ENCODE measurements at places on chromosomes 11 and 22.

DNA sequence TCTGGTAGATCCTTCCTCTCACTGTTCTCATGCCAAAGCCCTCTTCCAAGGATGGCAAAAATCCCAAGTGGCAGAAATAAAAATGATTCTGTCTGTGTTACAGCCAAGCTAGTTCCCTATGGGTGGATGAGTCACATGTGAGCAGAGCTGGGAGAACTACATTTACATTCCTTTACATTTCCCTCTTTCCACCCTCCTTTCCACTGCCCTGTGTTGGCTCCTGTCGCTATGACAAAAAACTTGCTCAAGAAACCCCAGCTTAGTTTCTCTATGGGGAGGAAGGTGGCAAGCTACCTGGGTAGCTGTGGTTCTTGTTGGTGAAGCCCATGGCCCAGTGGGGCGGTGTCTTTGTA is 10.2 kb upstream of the DDB2 start:
- DNase-seq, result no peak

DNA sequence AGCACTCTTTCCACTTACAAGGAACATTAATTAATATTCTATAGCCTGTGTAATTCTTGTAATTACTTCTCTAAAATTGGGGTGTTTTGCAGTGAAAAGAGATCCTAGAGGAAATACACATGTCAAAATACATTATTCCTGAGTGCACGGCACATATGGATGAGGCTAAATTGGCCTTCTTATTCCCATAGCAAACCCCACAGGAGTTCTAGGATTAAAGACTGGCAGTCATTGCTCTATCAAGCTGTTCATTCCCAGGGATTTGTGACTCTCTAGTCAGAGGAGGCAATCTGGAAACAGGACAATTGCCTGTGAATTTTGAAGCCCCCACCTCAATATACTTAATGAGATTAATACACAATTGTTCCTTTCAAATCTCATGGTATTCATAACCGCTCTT is 145.9 kb upstream of the OPCML start:
- no peak for DNase-seq

GRCh38 chr11:77467993-77468392 is 5.9 kb downstream of the PAK1 start:
- DNase-seq, result no peak

- no peak for DNase-seq
Measured at GRCh38 chr11:27571154-27571810, 64.7 kb upstream of the LIN7C start.

DNA sequence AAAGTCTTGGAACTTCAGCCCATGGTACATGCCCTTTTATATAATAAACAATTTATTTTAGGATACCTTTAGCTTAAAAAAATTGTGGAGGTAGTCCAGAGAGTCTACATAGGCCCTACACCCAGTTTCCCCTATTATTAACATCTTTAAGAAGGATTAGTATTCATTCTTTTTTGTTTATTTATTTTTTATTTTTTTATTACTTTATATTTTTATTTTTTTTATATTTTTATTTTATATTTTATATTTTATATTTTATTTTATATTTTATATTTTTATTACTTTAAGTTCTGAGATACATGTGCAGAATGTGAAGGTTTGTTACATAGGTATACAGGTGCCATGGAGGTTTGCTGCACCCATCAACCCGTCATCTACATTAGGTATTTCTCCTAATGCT is 15.9 kb upstream of the ABTB2 start:
- no peak for DNase-seq

- no peak for DNase-seq
Measured at GRCh38 chr11:117772360-117772759, 24.7 kb downstream of the DSCAML1 start.

GRCh38 chr11:74037309-74037708 is 28.4 kb upstream of the UCP3 start:
- DNase-seq, result no peak

GRCh38 chr11:66349084-66349386 is 1.6 kb upstream of the B4GAT1 start:
- no peak for DNase-seq

- no peak for DNase-seq
Measured at GRCh38 chr11:122114976-122115375, 1.0 kb downstream of the BLID start.

GRCh38 chr22:29717789-29718188 is 2.0 kb upstream of the CABP7 start:
- no peak for DNase-seq

- no peak for DNase-seq
Measured at GRCh38 chr11:13965337-13965736, 2.8 kb downstream of the SPON1 start.

DNA sequence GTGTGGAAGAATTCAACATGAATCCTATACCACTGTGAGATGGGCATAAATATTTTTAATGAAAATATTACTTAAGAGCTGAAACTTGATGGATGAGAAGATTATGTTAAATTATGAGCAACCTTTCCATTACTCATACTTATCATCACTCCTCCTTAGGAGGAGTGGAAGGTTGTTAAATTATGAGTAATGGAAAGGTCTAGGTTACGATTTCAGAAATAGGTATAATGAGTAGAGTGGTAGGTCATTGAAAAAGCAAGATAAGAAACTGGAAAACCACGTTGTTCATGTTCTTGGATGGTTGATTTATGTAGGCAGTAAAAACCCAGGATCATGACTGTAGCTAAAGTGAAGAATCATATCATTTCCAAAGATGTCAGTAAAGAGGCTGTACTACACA is 973.2 kb upstream of the RAG2 start:
- no peak for DNase-seq

DNA sequence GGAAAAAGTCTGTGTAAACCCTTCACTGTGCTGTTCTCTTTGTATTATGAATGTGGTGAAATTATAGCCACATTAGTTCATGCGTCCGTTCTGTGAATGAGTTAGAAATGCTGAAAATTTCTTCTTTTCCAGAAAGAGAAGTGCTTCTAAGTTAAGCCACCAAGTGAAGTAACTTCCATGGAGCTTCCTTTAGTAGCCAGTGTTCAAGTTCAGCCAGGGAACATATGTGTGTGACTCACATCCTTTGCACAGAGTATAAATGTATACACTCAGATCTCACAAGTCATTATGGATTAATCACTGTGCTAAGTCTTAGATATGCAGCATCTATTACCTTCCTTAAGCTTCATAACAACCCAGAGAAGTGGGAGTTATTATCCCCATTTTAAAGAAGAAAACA is 3.1 kb upstream of the MMP8 start:
- peak; percentile 9 for DNase-seq

GRCh38 chr11:89477175-89477574 is 14.0 kb downstream of the NOX4 start:
- DNase-seq, result no peak

GRCh38 chr11:31812383-31813381 is 1.6 kb upstream of the PAX6 start:
- DNase-seq, result no peak

DNA sequence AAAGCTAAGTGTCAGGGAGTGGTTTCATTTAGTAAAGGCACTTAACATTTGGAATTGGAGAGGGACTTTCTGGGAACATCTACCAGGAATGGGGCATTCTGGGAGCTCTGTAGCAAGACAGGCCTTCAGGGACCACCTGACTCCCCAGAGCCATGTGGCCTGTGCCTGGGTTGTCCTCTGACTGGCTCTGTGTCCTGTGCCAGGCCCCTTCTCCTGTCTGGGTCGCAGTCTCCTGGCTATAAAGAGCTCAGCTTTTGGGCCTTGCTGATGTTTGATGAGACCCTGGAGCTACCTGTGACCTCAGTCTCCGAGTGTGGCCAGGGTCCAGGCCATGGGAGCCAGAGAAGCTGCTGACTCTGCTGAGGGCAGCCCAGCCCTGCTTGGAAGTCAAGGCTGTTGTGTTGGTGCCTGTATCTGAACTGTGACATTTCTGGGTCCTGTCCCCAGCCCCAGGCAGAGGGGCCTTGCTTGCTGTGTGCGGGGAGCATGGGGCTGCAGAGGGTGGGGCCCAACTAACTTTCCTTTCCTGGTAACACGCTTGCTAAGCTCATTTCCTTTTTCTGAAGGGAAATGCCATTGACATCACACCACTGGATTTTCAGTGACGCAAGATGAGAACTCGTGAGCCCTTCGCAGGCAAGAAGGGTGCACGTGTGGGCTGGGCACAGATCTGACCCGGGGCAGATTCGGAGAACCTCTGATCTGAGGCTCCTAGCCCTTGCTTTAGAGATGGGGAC is 41.3 kb downstream of the LRRC32 start:
- DNase-seq, result peak; percentile 15

DNA sequence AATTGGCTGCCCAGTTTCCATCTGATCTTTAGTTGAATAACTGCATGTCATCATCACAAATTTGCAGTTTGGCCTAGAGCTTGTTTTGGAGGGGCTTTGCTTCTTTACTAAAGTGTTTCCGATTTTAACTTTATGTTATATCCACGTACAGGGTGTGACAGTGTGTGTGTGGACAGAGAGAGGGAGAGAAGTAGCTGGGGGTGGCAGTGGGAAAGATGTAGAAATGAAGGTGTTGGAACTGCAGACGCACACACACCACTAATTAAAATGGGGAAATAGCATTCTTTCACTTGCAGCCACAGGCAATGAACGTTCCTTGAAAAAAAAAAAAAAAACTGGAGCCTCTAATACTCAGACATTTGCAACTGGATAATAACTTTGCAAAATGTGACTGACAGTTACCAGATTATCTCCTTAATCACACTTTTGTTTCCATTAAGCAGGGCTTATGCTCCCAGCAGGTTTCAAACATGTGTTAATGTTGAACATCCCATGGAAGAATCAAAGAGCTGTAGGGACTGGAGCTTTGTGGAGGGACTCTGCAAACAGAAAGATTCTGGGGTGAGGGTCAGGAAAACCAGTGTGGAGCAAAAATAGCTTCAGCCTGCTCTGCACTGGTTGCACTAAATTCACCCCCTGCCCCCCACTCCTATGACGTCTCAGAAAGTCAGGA is 238.1 kb upstream of the TENM4 start:
- no peak for DNase-seq

DNA sequence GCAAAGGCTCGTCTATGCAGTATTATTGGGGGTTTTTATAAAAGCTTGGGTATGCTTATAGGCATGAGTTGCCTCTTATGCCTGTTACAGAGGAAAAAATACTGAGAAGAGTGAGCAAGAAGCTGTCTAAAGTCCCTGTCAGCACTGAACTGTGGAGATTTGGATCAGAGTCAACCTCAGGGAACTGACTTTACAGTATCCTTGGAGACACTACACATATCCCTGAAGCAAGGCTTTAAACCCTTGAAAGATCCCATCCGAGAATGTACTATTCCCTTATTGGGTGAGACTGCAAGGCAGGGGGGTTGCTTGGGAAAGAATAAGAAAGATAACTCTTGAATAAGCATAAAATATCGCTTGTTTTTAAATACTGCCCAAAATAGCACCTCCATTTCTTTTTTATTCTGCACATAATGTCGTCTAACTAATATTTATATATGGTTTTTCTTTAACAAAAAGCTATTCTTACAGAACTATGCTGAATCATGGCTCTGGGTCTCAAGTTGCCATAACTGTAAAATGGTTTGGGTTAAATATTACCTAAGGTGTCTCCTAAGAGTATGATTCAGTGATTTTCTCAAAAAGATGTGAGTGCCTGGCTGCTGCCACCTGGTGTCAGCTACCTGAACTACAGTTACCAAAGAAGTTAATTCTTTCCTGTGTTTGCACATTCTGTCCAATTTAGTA is 1062.8 kb downstream of the DLG2 start:
- peak; percentile 53 for DNase-seq

- DNase-seq, result no peak
Measured at GRCh38 chr22:22920104-22920654, 32.6 kb downstream of the IGLL5 start.

- DNase-seq, result no peak
Measured at GRCh38 chr22:47196881-47197772, 434.7 kb downstream of the TBC1D22A start.

DNA sequence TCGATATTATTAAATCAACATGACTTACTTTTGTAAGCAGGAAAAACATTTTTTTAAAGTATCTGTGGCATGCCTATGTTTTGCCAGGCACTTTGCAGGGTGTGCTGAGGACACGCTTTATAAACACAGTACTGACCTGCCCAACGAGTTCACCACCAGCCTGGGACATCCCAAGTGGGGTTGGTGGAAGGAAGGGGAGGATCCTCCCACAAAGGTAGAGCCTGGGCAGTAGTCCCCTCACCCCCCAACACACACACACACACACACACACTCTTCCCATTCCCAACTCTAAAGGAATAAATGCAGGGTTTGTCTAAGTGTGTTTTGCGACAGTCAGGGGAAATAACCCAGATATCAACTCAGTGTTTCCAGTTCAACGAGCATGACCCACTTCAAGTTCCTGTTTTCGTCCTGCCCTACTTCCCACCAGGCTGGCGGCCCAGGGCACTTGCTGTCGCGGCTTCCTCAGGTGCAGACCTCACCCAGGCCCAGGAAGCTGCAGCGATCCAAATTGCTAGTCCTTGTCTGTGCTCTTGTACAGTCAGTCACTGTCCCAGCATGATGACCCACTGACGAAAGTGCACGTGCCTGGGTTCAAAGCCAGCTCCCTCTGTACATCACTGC is 3.1 kb downstream of the CERK start:
- no peak for DNase-seq

DNA sequence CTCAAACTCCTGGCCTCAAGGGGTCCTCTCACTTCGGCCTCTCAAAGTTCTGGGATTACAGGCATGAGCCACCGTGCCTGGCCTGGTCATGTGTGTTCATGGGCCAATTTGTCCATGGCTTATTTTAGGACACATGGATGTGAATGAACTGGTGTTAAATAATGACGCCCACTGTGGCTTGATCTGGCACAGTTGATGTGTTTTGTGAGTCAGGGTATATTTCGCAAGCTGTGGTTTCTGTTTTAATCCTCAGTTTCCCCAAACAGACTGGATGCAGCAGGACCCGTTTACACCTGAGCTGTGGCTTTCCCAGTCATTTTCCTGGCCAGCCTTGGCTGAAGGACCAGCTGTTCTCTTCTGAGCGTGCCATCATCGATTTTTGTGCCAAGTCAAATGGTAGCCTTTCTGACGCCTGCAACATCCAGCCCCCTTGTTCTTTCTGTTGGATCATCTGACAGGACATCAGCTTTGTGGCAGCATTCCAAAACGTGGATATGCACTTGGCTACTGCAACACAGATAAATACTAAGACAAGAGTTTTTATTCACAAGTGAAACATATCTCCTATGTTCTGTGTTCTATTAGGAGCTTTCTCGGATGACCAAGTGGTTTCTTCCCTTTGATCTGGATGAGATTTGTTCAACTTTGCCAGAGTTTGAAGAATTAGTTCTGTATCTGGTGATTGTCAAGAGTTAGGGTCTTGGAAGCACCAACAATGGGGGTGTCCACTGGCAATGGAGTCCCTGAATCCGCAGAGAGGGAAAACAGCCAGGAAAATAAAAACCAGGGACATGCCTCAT is 40.0 kb upstream of the SEPTIN5 start:
- DNase-seq, result peak; percentile 66

- peak; percentile 82 for DNase-seq
Measured at GRCh38 chr22:42444077-42444904, 12.1 kb upstream of the NFAM1 start.

- peak; percentile 69 for DNase-seq
Measured at GRCh38 chr11:133834682-133835592, 10.4 kb downstream of the SPATA19 start.

DNA sequence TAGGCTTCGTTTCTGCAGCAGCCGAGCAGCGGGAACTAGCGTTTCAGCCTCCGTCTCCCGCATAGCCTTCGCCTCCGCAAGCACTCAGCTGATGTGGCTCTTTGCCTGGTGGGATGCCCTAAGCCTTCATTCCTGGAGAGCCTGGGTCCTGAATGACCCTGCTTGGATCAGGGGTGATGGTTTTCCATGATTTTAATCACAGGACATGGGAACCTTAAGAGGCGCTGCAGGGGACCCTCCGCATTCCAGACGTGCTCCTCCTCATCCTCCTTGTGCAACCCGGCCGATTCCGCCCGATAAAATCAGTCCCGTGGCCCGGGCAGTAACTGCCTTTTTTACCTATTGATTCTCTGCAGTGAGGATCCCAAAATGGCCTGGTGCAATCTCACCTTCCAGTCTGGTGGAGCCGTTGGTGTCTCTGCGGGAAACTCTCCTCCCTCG is 8.2 kb downstream of the C11orf21 start:
- no peak for DNase-seq

Data from SK-MEL-5 (cell line).